ENCODE measurements at places on chromosomes 7 and 10. TPM values are rescaled to one million over a fixed set of nuclear protein-coding genes. Genes with fewer than 3 reads are reported as not detected.
A peak's percentile ranks its signal among the peaks of the same experiment; 100 is the strongest.

The HSPA12A gene
- total RNA-seq = 0.06 TPM

The TCAF2 gene
- total RNA-seq = 31.7 TPM

The RBP3 gene
- total RNA-seq = not detected

DNA sequence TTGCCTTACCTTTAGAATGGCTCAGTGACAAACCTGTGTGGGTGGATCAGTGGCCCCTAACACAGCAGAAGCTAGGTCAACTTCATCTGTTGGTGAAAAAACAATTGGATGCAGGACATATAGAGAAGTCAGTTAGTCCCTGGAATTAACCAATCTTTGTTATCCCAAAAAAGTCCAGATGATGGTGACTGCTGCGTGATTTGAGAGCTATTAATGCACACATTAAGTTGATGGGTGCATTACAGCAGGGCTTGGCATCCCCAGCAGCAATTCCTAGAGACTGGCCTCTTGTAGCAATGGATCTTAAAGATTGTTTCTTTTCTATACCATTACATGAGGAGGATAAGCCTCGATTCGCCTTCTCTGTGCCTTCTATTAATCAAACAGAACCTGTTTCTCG, 33.3 kb downstream of the OR13A1 start:
- H3K4me3 ChIP-seq = no peak overlapping the region
- H3K4me1 ChIP-seq = no peaks in the 10 kb centered on the region
- no peak for DNase-seq
- H3K36me3 ChIP-seq = peaks cover 2% of the 10 kb centered on the region
- H3K27ac ChIP-seq = no peak overlapping the region

DNA sequence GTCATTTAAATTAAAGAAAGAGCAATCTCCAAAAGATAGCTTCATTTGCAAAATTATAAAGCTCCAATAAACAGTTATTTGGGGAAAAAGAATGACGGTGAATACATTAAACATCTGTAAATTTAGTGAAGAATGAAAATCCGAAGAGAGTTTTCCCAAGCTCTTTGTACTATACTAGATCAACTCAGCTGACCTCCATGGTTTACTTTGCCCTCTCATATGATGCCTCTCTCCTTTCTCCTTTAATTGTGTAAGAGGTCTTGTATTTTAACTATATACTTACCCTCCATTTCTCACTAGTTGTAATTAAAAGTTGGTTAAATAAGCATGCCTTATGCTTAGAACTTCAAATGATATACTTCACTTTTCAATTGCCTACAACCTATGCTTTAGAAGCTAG, 125.8 kb downstream of the CACNA2D1 start:
- H3K4me1 ChIP-seq = no peaks in the 10 kb centered on the region
- H3K4me3 ChIP-seq = no peak overlapping the region
- DNase-seq = no peak
- H3K36me3 ChIP-seq = no peaks in the 10 kb centered on the region

GRCh38 chr7:41886901-41887311, 184.0 kb upstream of the INHBA start:
- peaks cover 20% of the 10 kb centered on the region for H3K36me3 ChIP-seq
- H3K27ac ChIP-seq = no peak overlapping the region
- no peak overlapping the region for H3K4me3 ChIP-seq
- no peak for DNase-seq
- H3K27me3 ChIP-seq = no peaks in the 10 kb centered on the region
- H3K4me1 ChIP-seq = peaks cover 44% of the 10 kb centered on the region

- no peak overlapping the region for H3K27ac ChIP-seq
- peaks cover 5% of the 10 kb centered on the region for H3K36me3 ChIP-seq
- DNase-seq = no peak
- H3K27me3 ChIP-seq = no peaks in the 10 kb centered on the region
Measured at GRCh38 chr7:64101943-64102655, 56.9 kb downstream of the ZNF727 start.

DNA sequence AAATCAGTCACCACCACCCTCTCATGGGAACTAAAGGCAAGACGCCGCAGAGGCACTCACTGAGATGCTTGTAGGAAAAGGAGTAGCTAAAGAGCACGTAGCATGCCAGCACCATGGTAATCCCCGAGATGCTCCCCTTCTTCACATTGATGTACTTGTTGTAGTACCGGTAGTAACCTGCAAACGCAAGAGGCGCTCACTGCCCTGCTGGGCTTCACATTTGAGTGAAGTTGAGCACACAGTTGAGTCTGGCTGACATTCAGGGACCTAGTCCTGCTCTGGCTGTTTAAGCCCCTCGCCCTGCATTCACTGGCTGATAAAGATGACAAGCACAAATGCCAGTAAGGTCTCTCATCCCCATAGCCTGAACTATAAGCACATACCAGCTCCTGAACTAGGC, 6.9 kb downstream of the ATP5MF start:
- H3K27ac ChIP-seq = peak overlapping the region; percentile 0
- H3K36me3 ChIP-seq = peaks cover 23% of the 10 kb centered on the region
- H3K4me3 ChIP-seq = no peak overlapping the region
- DNase-seq = peak; percentile 35
- no peaks in the 10 kb centered on the region for H3K27me3 ChIP-seq
- peaks cover 27% of the 10 kb centered on the region for H3K4me1 ChIP-seq

DNA sequence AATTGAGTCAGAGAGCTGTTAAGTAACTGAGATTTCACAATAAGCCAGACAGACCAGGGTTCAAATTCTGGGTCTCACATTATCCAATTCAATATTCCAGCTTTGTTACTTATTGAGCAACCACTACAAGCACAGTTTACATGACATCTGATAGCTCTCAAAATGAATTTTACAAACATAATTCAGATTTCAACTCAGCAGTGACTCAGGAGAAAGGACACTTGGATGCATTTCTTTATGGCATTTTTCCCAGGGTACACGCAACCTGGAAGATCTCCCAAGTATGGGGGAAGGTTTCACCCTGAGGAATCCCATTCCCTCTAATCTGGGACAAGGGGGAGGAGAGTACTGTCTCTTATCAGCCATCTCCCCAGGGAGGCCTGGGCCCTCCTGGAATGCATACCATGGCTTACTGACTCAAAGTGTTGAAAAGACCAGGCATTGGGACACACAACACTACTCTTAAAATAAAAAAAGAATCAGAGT, 102.4 kb downstream of the CFTR start:
- H3K36me3 ChIP-seq = no peaks in the 10 kb centered on the region
- H3K4me3 ChIP-seq = no peak overlapping the region
- no peak for DNase-seq
- H3K27me3 ChIP-seq = no peaks in the 10 kb centered on the region

- no peak overlapping the region for H3K27ac ChIP-seq
- no peaks in the 10 kb centered on the region for H3K4me1 ChIP-seq
- no peaks in the 10 kb centered on the region for H3K36me3 ChIP-seq
- no peak for DNase-seq
Measured at GRCh38 chr7:134527979-134528371, 608 bp downstream of the AKR1B10 start.

GRCh38 chr7:54674891-54675290, 84.1 kb downstream of the SEC61G start:
- H3K4me1 ChIP-seq = no peaks in the 10 kb centered on the region
- H3K36me3 ChIP-seq = no peaks in the 10 kb centered on the region
- H3K27ac ChIP-seq = no peak overlapping the region
- DNase-seq = no peak

GRCh38 chr7:17374654-17375053, 76.2 kb downstream of the AHR start:
- no peak overlapping the region for H3K4me3 ChIP-seq
- H3K36me3 ChIP-seq = no peaks in the 10 kb centered on the region
- H3K4me1 ChIP-seq = no peaks in the 10 kb centered on the region
- H3K27me3 ChIP-seq = no peaks in the 10 kb centered on the region
- no peak for DNase-seq

GRCh38 chr7:20831451-20831850, 44.8 kb upstream of the SP8 start:
- no peaks in the 10 kb centered on the region for H3K4me1 ChIP-seq
- no peak overlapping the region for H3K4me3 ChIP-seq
- DNase-seq = no peak
- no peak overlapping the region for H3K27ac ChIP-seq
- peaks cover 7% of the 10 kb centered on the region for H3K27me3 ChIP-seq

DNA sequence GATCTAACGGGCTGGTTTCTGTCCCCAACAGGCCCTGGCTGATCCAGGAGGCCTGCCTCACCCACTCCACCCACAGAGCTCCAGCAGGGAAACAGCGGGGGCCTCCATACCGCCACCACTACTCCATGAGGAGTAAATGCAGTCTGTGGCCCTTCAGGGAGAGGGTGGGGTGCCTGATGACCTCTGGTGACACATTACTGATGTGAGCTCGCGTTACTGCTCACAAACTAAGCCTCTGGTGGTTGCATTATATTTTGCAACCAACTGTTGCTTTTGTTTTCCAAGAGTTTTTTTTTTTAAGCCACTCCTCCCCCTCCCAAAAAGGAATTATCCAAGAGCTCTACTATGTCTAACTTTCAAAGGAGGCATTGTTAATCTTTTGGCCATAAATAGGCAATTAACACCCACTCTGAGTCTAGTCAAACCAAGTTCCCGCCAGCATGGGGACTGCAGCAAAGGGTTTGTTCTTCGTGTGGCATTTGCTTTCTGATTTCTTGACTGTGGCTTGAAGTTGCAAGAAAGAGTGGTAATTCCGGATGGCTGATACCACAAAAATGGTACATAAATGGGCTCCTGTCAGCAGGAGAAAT, 72.6 kb downstream of the FAM53B start:
- no peak overlapping the region for H3K4me3 ChIP-seq
- peak overlapping the region; percentile 74 for H3K27ac ChIP-seq
- peaks cover 2% of the 10 kb centered on the region for H3K36me3 ChIP-seq
- no peaks in the 10 kb centered on the region for H3K27me3 ChIP-seq
- DNase-seq = no peak
- H3K4me1 ChIP-seq = peaks cover 59% of the 10 kb centered on the region

DNA sequence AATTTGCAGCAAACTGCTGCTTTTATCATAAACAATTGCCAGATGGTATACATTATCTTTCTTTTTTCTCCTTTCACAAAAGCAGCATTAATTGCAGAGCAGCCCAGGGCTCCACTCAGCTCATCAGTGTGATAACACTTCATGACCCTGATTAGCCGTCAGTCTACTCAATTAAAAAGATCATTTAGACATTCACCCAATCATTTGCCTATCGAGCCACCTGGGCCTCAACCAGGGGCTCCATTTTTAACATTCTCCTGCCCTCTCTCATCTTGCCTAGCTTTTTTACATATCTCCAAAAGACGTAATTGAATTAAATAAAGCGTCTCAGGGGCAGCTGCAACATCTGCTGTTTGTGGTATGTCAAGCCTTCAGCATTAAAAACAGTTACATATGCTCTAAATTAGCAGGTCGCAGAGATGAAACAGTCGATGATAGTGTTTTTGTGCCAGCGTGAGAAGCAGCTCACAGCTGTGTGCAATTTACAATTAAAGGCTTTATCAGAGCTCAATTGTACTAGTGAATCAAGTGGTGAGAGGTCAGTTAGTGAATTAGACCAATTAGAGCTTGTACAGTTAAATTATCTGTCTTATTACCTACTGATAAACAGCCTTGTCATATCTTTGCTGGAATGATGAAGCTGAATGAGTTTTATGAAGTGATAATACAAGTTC, 522.5 kb downstream of the ETV1 start:
- no peak for DNase-seq
- no peaks in the 10 kb centered on the region for H3K4me1 ChIP-seq
- H3K27me3 ChIP-seq = no peaks in the 10 kb centered on the region
- no peak overlapping the region for H3K27ac ChIP-seq
- H3K36me3 ChIP-seq = no peaks in the 10 kb centered on the region

DNA sequence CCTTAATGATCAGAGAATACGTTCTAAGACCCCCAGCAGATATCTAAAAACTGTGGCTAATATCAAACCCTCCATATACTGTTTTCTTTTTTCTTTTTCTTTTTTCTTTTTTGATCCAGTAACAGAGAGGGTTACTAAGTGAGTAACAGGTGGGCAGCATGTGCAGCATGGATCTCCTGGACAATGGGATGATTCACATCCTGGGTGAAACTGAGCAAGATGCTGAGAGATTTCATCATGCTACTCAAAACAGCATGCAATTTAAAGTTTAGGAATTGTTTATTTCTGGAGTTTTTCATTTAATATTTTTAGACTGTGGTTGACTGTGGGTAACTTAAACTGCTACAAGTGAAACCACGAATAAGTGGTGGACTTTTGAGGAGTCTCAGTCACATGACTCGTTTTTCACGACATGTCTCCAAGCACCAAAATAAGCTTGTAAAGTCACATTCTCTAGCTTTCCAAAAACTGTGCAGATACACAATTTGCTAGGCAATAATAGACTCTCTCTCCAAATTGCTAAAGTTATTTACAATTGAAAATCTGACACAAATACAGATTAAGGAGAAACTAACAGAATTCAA, 716.2 kb downstream of the NXPH1 start:
- H3K4me3 ChIP-seq = no peak overlapping the region
- no peak for DNase-seq
- H3K4me1 ChIP-seq = no peaks in the 10 kb centered on the region
- H3K27ac ChIP-seq = no peak overlapping the region
- H3K36me3 ChIP-seq = no peaks in the 10 kb centered on the region

Data from activated naive CD8-positive, alpha-beta T cell treated with anti-CD3 and anti-CD28 coated beads for 36 hours (primary cell).